Activated naive CD4-positive, alpha-beta T cell treated with Interleukin-2 at 50 U/mL for 16 hours (primary cell): ENCODE measurements at places on chromosomes 7 and 10.

DNA sequence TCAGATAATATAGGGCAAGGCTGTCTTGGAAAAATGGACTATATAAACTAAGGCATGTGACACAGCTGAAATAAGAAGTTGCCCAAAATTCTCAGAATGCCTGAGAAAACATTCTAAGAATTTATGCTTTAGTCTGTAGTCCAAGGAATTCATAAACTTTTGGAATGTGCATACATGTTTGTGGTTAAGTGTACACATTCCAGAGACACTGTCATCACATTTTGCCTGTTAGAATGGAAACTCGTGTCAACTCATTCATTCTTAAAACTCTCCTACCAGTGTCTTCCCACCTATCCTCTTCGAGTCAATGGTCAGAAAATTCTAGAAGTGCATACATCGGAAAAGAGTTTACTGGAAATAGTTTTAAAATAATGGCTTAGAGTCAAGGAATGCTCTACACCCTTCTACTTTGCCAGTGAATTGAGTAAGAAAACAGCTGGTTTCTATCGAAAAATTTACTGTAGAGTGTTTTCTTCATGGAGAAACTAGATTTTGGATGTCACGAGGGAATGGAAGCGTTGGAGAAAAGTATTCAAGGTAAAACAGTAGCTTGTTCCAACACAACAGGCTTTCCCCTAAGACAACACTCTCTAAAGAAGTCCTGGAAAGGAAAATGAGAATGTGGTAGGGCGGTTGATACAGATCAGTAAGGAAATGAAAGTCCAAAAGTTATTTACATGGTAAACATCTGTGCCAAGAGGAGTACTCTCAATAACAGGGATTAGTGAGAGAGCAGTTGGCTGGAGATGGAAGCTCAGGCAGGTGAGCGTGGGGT lies 1177.6 kb upstream of the C7orf33 start:
- no peak for DNase-seq

DNA sequence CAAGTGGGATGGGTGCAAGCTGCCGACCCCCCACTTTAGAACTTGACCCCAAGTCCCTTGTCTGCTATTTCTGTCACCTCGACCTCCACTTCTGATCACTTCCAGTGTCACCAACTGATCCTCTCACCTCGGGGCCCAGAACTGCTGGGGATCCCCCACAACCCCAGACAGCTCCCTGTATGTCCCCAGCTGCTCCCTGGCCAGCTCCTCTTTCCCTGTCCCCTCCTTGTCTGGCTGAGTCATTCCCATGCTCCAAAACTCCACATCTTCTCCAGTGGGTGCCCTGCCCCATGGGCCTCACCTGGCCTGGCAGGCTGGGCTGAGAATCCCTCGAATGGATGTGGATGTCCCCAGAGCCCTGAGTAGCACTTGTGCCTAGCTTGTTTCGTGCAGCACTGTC lies 154.3 kb upstream of the PCBD1 start:
- no peak for DNase-seq

GRCh38 chr10:11058965-11059364 lies 41.3 kb downstream of the CELF2 start:
- no peak for DNase-seq

- no peak for DNase-seq
Observed at GRCh38 chr7:16667355-16667754, 21.4 kb downstream of the BZW2 start.

DNA sequence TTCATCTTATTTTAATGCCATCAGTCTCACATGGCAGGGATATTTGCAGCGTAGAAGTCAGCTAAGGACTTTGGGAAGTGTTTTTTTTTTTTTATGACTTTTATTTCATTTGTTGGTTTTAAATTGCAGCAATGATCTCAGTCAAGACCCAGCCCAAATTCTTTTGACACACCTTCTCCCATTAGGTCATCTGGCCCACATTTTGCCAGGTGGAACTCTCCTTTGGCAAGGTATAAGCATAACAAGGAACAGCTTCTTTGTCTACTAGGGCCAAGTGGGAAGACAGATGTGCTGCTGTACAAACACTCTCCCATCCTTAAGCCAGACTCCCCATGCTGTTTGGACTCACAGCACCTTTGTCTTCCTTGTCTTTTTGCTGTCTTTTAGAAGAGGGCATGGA lies 41.8 kb downstream of the PLEKHA8 start:
- DNase-seq = no peak

GRCh38 chr10:18606051-18606695 lies 45.2 kb downstream of the NSUN6 start:
- no peak for DNase-seq

- no peak for DNase-seq
Observed at GRCh38 chr10:13448216-13448615, 80.6 kb downstream of the BEND7 start.

DNA sequence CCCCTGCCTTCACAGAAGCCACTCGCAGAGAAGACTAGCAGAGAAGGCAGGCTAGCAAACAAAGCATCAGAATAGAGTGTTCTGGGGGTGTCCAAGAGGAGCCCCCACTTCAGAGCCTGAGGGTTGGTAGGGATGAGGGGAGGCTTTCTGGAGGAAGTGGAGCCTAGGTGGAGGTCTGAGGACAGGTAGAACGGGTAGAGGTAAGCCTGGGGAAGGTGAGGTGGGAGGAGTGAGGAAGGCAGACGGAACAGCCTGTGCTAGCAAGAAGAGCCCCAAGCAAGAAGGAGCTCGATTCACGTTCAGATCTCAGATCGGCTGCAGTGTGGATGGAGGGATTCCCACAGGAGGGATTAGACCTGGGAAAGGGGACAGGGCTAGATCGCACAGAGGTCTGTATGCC lies 66.0 kb upstream of the DUSP5 start:
- DNase-seq = no peak

DNA sequence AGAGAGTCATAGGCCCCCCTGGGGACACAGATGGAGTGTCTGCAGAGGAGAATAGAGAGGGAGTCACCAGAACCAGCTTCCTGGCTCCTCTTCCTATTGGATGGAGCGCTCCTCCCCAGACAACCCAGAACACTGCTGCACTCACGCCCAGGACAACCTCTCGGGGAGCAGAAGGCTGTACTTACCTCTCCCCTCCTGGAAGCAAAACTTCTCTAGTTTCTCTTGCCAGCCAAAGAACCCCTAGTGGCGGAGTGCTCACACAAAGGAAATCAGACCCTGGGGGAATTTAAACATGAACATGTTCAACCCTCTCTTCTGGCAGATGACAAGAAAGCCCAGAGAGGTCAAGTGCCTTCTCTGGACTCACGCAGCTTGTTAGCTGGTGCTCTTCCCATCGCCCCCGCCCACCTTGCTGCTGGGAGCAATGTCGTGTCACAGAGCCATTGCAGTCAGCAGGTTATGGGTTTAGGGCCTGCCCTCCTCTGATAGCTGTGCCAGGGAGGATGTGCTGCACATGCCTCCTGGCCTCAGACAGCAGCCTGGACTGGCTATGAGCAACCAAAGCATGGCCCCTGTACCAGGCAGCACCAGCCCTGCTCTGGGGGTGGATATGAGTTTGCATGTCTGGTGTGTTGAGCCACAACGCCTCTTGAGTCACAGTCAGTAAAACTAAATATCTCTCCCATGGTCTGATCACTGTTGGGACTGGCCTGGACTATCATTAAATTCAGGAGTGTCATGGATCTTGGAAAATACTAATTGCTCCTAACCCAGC lies 84.4 kb downstream of the SLIT1 start:
- no peak for DNase-seq

DNA sequence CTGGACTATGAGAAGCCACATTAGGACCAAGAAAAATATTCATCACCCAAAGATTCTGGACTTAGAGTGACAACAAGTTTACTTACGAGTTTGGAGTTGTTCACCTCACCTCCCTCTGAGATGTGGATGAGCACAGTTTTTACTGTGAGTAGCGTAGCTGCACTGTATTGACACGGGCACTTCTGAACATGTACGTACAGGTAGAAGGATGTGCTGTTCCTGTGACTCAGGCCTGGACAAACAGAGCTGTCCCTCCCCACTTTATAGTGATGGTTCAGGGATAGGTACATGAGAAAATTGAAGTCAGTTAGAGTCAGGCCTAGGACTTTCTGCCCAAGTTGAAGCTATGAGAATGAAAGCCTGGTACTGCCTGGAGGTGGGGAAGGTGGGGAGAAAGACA lies 80.9 kb upstream of the DYNC1I1 start:
- DNase-seq = no peak

- DNase-seq = no peak
Observed at GRCh38 chr7:111409714-111410422, 152.4 kb downstream of the IMMP2L start.

DNA sequence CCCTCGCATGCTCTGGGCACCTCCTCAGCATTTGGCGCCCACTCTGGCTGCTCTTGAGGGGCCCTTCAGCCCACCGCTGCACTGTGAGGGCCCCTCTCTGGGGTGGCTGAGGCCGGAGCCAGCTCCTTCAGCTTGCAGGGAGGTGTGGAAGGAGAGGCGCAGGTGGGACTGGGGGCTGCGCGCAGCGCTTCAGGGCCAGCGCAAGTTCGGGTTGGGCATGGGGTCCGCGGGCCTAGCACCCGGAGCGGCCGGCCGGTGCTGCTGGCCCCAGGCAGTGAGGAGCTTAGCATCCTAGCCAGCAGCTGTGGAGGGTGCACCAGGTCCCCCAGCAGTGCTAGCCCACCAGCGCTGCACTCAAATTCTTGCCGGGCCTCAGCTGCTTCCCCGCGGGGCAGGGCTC lies 305.6 kb upstream of the ANKRD30A start:
- DNase-seq = no peak

GRCh38 chr7:52635021-52635420 lies 400.4 kb upstream of the POM121L12 start:
- DNase-seq = no peak

DNA sequence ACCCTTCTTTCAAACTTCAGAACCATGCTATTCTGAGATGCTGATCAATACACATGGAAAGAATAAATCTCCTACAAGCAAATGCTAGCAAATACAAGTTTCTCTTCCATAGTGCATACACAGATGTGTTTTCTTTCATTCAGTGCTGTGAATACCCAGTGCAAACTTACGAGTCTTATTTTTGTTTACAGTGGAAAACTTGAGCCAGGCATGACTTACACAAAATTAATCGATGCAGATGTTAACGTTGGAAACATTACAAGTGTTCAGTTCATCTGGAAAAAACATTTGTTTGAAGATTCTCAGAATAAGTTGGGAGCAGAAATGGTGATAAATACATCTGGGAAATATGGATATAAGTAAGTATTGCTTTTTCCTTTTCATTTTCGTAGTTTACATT lies 48.8 kb downstream of the PNLIPRP3 start:
- DNase-seq = no peak

- DNase-seq = no peak
Observed at GRCh38 chr10:69223028-69223342, 2.9 kb downstream of the HKDC1 start.

- DNase-seq = no peak
Observed at GRCh38 chr7:71718563-71718962, 586.6 kb downstream of the GALNT17 start.

- no peak for DNase-seq
Observed at GRCh38 chr7:18520450-18521235, 25.1 kb downstream of the HDAC9 start.

- DNase-seq = no peak
Observed at GRCh38 chr10:113386005-113386404, 166.8 kb upstream of the HABP2 start.

DNA sequence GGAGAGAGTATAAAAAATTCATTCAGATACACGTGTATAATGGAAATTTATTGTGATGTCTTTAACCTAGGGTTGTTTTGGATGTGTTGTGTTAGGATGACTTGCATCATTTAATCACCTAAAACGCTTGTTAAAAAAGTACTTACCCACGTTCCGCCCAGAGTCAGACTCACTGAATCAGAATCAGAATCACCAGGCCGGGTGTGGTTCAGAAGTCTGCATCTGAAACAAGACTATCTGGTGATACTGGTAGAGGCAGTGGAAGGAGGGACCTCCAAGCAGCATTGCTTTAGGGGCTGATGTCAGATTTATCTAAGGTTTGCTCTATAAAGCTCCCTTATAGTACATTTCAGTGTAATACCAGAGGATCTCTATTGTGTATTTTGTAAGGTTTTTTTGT lies 20.5 kb upstream of the PLXDC2 start:
- DNase-seq = no peak

GRCh38 chr7:101159696-101160674 lies 5.4 kb downstream of the VGF start:
- DNase-seq = no peak

GRCh38 chr10:19889256-19889655 lies 73.0 kb downstream of the PLXDC2 start:
- DNase-seq = no peak

DNA sequence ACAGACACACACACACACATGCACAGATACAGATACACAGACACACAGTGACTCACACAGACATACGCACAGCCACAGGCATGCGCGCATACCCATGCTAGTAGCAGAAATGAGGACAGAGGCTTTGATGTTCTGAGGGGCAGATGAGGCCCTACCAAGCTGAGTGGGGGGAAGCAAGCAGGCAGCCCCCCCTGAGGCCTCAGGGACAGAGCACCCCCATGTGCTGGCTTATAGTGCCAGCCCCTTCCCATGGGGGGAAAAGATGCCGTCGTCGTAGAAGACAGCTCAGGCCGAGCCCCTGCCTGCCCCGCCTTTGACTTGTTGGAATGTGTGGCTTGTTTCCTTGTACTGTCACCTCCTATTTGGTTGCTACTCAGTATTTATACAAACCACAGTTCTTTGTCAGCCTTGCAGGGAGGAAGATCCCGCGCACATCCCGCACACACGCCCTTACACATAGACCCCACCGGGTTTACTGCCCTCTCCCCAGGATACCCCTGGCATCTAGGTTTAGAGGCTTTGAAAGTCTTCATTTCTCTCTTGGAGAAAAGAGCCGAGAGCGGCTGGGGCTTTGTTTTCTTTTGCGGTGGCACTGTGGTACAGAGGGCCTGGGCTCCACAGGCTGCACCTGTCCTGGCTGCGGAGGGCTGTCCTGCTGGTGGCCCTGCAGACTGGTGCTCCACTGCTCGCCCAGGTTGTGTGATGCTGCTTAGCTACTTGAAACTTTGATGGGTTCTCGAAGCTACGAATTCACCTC lies 112.5 kb downstream of the DOCK1 start:
- no peak for DNase-seq

DNA sequence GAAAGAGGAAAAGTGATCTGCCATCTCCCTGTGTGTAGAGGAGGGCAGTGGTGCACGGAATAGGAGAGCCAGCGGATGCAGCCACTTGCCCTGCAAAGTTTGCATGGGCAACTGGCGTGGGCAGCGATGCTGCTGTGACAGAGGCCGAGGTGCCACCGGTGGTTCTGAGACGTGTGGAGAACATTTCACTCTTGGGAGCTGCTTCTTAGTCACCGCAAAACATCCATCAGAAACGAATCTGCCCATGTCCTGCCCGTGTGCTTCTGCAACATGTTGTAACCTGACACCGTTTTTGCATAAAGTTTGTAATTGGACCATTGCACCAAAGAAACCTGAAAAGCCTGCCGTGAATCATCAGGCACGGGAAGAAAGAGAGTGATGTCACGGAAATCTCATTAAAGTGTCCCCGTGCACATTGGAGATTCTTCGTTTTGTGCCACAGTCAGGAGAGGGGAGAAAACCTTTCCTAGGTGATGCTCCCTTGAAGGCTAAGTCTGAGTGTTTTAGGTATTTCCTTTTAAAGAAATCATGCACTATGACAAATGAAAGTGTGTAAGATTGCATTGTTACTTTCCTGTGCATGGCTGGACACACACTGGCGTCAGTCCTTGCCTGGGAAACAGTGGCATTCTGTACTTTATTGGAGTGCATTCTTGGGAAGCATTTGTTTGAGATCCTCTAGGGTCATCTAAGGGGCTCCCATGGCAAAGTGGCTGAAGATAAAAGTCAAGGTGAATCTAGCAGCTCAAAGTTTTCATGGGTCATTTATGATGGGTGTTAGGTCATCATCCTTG lies 302.6 kb downstream of the KLF6 start:
- no peak for DNase-seq
